ENCODE measurements at places on chromosomes 16 and 17.
A peak's percentile ranks its signal among the peaks of the same experiment; 100 is the strongest.

DNA sequence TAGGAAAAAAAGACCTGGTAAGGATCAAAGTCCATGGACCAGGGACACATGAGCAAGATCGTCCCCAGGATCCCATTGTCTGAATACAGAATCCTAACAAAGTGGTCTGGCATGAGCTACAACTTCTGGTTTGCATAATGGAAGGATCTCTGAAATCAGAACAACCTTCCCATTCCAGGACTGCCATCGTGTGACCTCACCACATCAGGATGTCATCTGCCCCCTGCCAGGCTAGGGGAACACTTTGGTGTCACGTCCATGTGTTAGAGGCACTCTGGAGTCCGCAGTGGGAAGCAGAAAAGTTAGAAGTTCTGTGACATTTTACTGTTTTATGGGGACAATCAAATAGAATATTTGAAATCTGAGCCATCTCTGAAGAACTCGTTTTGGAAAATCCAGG is 160.7 kb downstream of the RGS9 start:
- no peak for DNase-seq

GRCh38 chr17:69651921-69652320 is 237.4 kb downstream of the MAP2K6 start:
- no peak for DNase-seq

GRCh38 chr17:78322858-78323455 is 36.9 kb downstream of the SOCS3 start:
- DNase-seq, result no peak

DNA sequence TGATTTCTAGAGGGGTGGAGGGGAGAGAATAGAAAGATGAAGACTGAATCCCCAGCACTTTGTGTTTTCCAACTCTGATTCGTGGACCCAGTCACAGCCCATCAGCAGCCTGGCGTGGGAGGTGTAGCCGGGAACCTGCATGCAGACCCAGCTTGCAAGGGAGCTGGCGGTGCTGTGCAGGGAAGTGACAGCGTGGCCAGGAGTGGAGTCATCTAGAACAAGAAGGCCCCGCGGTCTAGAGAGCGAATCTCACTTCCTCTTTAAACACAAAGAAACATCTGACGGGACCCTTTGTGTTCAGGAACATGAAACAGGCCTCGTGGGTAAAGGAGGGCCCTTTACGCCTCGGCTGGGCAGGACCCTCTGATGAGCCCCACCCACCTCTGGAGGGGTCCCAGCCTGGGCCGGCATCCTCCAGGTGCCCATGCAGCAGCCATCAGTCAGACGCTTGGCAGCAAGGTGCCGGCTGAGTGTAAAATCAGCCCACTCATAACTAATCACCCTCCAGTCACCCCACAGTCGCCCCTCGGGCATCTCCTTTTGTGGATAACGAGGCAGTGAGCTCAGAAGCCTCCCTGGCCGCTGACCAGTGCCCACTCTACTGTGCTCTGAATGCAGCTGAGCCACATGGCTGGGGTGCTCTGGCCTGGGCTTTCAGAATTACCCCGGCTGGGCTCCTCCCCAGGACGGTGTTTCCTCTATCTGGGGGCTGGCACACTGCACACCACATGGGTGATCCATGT is 4.4 kb downstream of the SNAI3 start:
- DNase-seq, result peak; percentile 76

DNA sequence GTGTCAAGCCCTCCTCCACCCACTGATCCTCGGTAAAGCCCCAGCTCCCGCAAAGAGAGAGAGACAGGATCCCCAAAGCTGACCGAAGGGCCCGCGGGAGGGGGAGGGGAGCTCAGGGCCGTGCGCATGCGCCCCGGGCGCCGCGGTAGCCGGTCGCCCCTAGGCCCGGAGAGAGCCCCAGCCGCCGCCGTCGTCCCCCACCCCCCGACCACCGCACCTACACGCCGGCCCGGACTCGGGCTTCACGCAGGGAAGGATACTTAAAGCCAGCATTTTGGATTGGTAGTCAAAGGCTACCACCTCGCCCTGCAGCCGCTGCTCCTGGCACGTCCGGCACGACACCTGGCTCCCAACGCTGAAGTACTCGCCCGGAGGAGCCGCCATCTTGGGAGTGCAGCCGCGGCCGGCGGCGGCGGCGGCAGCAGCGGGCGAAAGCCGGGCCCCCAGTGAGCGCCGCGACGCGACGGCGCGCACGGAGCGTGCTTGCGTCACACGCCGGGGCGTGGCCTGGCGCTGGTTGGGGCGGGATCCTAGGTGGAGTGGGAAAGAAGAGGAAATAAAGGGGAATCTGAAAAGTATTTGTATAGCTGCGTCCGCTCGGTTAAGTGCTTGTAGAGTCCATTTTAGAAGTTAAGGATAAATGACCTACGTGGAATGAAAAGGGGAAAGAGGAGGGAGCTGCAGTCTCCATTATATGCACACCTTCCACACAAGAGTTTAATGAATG is at the start of gene LSM12:
Gene LSM12, minus strand, starts transcription at position 468 of the 727 bp plus-strand sequence. Its CDS starts 84 bp downstream, at position 384.
- DNase-seq, result peak; percentile 96

GRCh38 chr16:89335803-89336485 is 118.4 kb downstream of the ZNF778 start:
- DNase-seq, result no peak

GRCh38 chr17:40796846-40797245 is 2.9 kb downstream of the KRT28 start:
- no peak for DNase-seq

All from stimulated activated naive CD8-positive, alpha-beta T cell treated with anti-CD3 and anti-CD28 coated beads, Interleukin-15, Interleukin-2, amounts not matched to agents 100 U/mL and 50 U/mL, for 24 hours (primary cell).